ENCODE measurements at places on chromosomes 12 and 14.

DNA sequence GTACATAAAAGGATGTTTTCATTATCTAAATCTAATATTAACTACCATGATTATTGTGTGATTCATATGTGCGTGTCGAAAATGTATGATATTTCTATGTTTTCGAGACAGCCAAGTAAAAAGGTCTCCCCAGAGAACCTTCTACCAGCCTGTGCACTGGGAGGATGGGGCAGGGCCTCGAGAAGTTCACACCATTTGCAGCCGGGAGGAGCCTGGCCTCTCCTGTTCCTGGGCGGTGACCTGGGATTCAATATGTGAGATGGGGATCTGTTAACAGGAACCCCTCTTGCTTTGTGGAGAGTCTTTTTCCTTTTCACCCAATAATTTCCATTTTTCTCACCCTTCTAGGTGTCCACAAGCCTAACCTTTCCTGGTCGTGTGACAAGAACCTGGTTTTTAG is 189.3 kb downstream of the IPO8 start:
- DNase-seq, result no peak

DNA sequence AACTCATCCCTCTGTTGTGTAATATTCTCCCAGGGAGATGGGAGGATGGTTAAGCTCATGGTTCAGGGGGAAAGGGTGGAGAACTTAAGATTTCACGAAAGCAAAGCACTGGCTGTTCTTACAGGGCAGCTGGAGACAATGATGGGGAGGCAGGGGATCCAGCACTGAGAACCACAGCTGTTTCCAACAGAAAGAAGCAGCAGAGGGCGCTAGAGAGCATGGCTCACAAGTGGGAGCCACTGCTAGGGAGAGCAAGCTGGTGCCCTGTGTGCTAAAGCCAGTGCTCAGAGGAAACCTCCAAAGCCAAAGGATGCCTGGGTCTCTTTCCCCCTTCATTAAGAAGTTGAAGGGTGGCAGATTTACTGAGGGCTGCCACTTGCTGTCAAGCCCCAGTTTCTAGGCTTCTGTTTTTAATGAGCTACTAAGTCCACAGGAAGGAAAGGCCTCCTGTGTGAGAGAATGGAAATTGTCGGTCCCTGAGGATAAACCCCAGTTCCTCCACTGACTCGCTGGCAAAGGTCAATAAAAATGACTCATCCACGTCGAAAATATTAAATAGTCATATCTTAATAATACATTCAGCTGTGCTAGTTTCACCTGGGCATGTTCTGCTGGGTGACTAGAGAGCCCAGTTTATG is 199.7 kb downstream of the ANO2 start:
- DNase-seq, result no peak

DNA sequence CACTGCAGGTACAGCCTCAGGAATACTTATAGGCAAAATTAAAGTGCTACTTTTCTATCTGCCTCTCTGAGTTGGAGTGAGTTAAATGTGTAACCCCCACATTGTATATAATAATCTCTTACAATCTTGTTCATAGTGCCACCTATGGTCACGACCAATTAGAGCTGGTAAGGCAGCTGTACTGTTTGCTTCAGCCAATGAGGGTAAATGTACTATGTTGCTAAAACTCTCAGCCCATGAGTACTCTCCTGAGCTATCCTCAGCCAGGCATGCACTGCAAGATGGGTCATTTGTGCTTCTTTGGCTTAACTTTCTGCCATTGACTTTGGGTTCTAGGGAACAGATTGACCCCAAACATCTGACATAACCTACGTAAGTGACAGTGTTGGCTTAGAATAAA is 15.0 kb upstream of the MDM2 start:
- no peak for DNase-seq

DNA sequence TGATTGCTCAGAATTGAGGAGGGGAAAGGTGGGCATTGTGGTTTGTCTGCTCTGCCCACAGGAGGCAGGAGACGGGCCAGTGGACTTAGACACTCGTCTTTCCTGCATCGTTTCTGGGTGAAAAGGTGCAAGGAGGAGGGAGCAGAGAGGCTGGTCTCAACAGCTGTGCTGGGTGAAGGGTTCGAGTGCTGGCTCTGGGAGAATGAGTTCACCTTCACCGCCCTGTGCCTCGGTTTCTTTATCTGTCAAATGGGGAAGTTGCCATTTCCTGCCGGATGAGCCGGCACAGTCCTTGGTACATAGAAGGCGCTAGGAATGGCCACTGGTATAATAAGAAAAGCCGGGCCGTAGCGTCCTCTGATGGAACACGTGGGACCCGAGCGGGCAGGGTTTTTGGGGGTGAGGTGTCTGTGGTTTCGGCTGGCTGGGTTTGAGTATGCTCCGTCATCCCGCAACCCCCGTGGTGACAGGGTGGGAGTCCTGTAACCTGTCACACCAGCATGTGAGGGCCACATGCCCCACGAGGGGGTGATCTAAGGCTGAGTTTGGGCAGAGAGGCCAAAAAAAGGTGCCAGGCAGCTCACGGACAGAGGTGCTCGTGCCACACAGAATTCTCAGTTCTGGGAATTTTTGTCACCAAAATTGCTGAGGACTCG is 7.3 kb downstream of the BCL7A start:
- DNase-seq, result no peak

DNA sequence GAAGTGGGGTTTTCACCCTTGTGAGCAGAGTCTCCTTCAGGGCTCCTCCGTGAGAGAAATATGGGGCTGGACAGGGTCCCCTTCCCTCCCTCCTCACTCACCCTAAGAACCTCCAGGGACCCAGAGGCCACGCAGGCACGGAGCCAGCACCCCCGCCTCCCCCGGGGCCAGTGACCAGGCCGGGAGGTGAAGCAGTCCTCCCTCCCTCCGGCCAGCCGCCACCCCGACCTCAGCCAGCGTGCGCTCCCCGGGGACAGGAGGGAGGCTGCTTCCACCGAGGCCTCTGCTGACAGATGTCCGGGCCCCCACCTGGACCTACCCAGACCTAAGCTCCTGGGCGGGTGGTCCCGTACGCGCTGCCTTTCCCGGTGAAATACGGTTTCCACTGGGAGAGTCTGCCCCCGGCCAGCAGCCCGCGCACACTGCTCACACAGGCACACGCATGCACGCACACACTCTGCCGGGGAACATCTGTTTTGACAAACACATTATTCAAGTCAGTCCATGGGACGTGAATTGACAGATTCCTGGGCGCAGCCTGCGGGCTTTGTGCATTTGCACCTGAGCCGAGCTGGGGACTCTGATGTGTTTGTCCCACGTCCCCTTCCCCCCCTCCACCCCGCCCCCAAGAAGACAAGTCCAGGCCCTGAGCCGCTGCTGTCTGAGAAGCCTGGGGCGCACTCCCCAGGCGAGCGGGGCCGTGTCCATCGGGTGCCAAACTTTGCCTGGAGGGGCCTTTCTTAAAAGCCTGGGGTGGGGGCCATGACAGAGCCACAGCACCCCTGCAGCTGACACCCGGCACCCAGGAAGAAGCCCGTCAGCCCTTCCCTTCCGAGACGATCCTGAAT is 725 bp downstream of the RIMBP2 start:
- no peak for DNase-seq

DNA sequence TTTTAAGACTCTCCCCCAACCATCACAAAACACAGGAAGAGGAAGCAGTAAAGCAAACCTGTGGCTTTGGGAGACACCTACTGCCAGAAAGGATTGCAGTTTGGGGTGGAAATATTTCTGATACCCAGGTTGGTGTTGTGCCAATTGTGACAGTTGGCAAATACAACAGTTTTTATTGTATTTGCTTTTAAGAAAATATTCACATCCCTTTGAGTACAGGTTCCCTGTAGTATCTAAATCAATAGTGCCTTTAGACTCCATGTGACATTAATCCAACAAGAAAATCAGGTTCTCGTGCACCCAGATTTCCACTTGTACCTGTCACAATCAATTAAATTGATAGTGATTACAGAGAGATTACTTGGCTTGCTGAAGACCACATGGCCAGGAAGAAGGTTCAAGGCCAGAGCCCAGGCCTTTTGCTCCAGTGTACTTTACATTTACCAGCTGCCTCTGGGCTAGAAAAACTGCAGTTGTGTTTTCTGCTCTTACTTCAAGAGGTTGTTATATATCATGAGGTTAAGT is 361.2 kb downstream of the ATP23 start:
- no peak for DNase-seq

DNA sequence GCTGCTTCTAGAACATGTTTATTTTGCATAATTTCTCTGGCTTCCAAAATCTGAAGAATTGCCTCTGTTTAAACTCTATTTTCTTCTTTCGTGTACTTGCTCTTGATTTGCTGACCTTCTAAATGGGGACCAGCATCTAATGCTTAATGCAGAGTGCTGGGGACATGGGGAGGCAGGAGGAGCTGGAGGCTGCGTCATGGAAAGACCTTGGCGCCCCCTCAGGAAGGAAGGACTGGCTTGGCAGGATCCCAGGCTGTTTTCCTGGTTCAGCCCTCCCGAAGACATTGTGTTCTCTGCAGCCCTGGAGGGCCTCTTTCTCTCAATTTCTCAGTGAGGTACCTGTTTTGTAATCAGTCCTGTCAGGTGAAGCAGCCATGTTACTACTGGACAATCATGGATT is 5.5 kb downstream of the PRKCH start:
- DNase-seq, result peak; percentile 84

GRCh38 chr14:64970776-64971477 is 1.2 kb downstream of the RAB15 start:
- DNase-seq, result no peak

DNA sequence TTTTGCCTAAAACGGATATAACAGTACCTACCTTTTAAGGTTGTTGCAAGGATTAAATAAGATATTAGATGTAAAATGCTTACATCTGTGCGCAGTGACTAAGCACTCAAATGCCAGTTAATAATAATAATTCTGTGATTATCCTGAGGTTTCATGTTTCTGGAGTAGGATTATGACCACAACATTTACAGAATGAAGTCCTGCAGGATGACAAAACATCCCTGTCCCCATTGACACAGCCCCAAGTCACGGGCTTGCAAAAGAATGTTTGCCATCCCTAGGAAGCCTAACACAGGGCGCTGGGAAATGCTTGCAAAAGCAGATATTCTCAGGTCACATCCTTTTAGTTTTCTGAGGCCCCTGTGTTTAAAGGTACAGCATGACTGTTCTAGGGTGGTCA is 20.1 kb downstream of the SUSD6 start:
- DNase-seq, result no peak

- DNase-seq, result no peak
Observed at GRCh38 chr14:34372786-34373185, 89.3 kb downstream of the SPTSSA start.

GRCh38 chr14:26605602-26606001 is 7.8 kb upstream of the NOVA1 start:
- no peak for DNase-seq

GRCh38 chr12:5792343-5792742 is 152.7 kb downstream of the ANO2 start:
- DNase-seq, result peak; percentile 5

DNA sequence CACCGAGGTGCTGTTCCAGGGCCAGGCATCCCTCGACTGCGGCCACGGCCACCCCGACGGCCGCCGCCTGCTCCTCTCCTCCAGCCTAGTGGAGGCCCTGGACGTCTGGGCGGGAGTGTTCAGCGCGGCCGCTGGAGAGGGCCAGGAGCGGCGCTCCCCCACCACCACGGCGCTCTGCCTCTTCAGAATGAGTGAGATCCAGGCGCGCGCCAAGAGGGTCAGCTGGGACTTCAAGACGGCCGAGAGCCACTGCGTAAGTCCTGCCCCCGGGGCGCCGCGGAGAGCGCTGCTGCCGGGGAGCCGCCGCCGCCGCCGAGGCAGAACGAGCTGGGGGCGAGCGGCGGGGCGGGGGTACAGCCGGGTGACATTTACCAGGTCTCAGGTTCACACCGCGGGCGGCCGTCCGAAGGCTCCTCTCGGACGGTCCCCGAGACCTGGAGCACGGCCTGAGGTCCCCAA is 1.4 kb downstream of the PLXNC1 start:
- DNase-seq, result no peak

DNA sequence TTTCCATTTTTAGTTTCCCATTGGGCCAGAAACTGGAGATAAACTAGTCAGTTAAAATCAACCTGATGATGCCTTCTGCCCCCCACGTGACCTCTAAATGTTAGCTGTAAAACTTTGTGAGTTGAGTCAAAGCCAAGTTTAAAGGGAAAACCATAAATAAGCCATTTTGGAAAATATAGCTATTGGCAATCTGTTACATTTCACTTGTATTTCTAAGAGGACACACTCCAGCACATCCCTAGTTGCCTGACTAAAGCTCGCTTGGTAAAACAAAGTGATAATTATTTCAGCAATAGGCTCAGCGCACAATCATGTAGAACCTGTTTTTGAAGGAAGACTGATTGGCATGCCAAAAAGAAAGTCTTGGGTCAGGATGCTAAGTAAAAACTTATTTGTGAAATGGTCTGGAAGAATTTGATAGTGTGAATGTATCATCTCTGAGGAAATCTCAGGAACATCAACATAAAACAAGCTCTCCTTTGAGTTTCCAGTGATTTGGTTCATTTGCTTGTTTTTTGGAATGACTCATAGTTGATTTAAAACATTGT is 49.2 kb upstream of the AEBP2 start:
- no peak for DNase-seq

DNA sequence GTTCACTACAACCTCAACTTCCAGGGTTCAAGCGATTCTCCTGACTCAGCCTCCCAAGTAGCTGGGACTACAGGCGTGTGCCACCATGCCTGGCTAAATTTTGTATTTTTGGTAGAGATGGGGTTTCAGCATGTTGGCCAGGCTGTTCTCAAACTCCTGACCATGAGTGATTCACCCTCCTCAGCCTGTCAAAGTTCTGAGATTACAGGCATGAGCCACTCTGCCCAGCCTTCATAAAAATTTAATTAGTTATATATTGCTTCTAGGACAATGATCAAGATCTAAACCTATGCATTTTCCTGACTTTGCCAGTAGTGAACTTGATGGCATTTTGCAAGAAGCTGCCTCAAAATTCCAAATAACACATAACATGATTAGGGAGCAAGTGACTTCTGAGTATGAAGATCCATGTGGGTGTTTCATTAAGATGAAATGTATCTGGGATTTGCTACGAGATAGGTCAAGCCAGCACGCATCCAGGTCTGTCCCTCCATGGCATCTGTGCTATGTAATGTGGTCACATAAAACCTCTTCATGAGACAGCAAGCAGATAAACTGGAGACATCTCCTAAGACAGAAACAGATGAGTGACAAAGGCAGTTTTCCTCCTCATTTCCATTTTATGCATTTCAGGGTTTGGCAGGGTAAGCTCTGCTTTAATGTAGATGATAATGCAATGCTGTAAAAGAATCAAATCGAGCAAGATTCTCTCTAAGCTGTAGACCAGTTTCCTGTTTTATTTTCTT is 319.4 kb upstream of the ATP2B1 start:
- no peak for DNase-seq

- no peak for DNase-seq
Observed at GRCh38 chr14:51472881-51473280, 178.8 kb upstream of the FRMD6 start.

DNA sequence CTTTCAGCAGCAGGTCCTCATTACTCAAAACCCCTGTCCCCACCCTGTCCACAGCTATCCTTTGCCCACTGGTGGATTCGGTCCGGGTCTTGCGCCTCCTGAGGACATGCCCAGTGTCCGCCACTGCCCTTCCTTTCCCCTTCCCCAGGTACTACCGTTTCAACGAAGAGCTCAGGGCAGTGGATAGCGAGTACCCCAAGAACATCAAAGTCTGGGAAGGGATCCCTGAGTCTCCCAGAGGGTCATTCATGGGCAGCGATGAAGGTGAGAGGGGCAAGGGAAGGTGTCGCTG is 8.7 kb downstream of the MMP14 start:
- DNase-seq, result no peak
